Putamen (tissue), 1 donor: ENCODE measurements at places on chromosomes 5 and 9.
A peak's percentile ranks its signal among the peaks of the same experiment; 100 is the strongest.

DNA sequence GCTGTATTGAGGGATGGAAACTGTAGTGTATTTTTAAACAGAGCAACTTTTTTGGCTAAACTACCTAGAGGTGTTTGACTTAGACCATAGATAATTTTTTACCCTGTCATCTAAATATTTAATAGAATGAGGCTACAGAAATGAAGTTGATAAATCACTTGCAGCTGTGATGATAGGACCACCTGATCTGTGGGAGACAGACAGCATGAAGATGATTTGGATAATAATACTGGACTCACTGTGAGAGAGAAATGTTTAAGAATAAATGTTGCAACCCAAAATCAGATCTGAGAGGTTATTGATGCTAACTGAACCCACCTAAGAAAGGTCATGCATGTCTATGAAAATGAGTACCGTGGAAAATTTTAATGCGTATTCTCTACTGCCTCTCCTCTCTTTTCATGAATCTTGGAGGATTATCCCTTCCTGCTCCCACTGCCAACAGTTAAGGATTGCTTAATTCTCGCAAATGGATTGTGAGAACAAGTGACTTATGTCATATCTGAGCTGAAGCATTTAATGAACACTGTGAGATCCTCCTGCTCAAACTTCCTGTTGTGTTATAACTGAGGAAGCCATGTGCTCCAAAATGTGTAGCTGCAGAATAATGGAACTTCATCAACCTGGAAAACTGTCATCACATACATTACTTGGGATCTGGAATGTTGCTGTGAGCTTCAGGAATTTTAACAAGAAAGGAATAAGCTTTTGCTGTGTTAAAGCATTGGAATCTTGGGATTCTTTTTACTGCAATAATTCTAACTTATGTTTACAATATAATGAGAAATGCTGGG is 617.9 kb upstream of the CDH18 start:
- no peak for DNase-seq

- DNase-seq: no peak
Measured at GRCh38 chr9:6197330-6197729, 18.3 kb upstream of the IL33 start.

DNA sequence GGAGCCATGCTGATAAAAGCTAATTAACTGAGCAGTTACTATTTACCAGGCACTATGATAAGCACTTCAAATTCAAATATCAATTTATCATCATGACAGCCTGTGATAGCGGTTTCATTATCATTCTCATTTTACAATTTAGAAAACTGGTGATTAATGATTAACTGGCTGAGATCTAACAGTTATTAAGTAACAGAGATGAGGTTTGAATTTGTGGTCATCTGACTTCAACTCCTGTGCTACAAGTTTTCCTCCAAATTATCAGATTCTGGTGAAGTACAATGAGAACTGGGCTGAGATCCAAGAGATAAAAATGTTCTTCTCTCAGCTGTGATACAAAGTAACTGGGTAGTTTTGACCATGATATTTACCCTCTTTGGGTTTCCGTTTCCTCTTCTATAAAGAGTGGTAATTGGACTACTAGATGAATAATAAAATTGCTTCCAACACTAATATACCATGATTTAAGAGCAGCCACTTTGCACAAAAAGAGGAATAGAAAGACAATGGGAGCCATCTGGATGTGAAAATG is 74.5 kb upstream of the CCNG1 start:
- no peak for DNase-seq

- peak; percentile 34 for DNase-seq
Measured at GRCh38 chr5:181217111-181217802, 5.8 kb upstream of the TRIM41 start.

DNA sequence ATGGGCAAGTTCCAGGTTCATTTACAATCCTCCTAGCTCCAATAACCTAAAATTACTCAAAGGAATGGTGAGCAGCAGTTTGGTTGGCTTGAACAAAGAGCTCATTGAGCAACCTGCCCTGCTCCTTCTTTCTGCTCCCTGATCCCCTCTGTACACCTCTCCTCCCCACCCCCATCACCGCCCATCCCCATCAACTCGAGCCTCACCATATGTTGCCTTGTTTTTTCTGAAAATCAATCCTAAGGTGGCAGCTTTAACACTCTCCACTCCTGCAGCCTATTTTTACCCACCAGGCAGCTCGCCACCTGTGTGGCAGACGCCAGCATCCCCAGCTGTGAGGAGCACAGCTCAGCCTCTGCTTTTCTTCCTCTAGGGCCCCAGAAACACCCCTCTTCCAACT is 533.4 kb upstream of the BRINP1 start:
- DNase-seq: no peak

GRCh38 chr5:164206196-164206595 is 700.8 kb downstream of the MAT2B start:
- DNase-seq: no peak

GRCh38 chr5:56094579-56095361 is 100.0 kb upstream of the IL6ST start:
- no peak for DNase-seq

DNA sequence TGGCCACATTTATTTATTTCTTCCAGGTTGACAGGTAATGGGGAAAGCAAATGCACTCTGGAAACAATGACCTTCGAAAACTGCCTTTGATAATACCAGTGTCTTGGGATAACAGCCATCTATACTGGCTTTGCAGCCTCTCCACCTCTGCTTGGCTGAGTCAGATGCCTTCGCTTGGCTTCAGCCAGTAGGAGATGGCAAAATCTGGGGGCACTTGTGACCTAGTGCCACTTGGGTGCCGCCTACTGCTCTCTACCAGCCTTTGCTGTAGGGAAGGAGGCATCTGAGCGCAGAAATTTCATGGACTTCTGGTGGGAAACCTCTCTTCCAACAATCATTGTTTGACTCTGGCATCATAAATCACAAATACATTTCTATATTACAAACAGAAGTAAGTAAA is 21.8 kb downstream of the FYB1 start:
- no peak for DNase-seq

GRCh38 chr5:52262844-52263243 is 524.9 kb upstream of the ITGA1 start:
- no peak for DNase-seq

DNA sequence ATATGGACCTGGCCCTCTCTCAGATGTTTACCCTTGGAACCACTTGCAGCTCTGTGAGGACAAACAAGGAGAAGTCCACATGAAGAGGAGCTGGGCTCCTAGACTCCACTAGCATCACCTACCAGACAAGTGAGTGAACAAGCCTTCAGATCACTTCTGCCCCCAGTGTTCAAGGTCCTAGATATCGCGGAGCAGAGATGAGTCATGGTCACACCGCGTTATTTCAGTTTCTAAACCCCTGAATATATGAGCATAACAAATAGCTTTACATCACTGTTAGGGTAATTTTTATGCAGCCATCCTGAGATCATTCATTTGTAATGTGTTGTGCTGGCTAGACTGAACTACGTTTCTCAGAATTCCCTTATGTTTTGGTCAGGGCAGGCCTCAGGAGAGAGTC is 77.0 kb upstream of the DAP start:
- DNase-seq: no peak

- no peak for DNase-seq
Measured at GRCh38 chr5:2451100-2451499, 300.4 kb downstream of the IRX2 start.

- DNase-seq: no peak
Measured at GRCh38 chr9:136370687-136371532, 2.6 kb downstream of the CARD9 start.

- DNase-seq: peak; percentile 39
Measured at GRCh38 chr9:128628471-128629048, 28.1 kb downstream of the DYNC2I2 start.

GRCh38 chr9:124665391-124666058 is 105.6 kb downstream of the NR6A1 start:
- no peak for DNase-seq

DNA sequence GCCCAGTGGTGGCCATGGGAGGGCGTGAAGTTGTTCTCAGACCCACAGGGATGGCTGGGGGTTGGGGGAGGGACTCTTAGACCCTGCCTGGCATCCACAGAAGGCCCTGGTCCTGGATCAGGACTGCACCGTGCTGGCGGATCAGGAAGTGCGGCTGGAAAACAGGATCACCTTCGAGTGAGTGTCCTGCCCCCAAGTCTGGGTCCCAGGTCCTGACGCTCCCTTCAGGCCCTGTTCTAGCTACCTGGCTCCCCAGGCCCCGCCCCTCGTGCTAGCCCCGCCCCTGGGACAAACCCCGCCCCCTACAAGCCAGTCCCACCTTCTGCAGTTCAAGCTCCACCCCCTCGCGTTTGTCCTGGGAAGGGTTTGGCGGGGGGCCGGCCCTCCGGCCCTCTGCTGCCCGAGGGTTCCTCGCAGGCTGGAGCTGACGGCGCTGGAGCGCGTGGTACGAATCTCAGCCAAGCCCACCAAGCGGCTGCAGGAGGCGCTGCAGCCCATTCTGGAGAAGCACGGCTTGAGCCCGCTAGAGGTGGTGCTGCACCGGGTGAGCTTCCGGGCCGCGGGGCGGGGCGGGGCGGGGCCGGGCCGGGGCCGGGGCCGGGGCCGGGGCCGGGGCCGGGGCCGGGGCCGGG is 12.9 kb downstream of the RGS14 start:
- no peak for DNase-seq

DNA sequence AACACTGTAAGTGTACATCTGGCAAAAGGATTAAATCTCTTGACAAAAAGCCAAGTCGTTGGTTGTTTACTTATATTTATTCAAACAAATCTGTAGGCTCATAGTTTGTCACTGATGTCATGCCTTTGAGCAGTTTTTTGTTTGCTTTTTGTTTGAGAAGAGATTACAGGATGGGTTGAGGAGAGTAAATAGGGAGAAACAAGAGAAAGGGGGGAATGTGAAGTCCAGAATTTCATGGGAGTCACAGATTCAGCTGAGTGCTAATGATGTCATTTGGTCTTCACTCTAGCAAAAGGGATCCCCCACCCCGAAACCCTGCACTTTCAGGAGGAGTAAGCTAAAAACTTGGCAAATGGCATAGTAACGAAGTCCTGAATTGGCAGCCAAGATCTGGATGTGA is 337.4 kb downstream of the GLIS3 start:
- DNase-seq: peak; percentile 20

GRCh38 chr5:164175083-164175482 is 669.7 kb downstream of the MAT2B start:
- DNase-seq: no peak
